T-helper 17 cell (primary cell): ENCODE measurements at places on chromosomes 7 and 10. TPM values are rescaled to one million over a fixed set of nuclear protein-coding genes. Genes with fewer than 3 reads are reported as not detected.

The LGI1 gene
- total RNA-seq = not detected

The FGFBP3 gene
- 1.8 TPM for total RNA-seq

The GIMAP7 gene
- total RNA-seq = 68.3 TPM

The LBX1 gene
- not detected for total RNA-seq

The KCNMA1 gene
- 0.27 TPM for total RNA-seq

The SGPL1 gene
- total RNA-seq = 21.5 TPM

The GBX1 gene
- total RNA-seq = not detected

The ZNF804B gene
- total RNA-seq = not detected

The KCP gene
- total RNA-seq = 0.23 TPM

DNA sequence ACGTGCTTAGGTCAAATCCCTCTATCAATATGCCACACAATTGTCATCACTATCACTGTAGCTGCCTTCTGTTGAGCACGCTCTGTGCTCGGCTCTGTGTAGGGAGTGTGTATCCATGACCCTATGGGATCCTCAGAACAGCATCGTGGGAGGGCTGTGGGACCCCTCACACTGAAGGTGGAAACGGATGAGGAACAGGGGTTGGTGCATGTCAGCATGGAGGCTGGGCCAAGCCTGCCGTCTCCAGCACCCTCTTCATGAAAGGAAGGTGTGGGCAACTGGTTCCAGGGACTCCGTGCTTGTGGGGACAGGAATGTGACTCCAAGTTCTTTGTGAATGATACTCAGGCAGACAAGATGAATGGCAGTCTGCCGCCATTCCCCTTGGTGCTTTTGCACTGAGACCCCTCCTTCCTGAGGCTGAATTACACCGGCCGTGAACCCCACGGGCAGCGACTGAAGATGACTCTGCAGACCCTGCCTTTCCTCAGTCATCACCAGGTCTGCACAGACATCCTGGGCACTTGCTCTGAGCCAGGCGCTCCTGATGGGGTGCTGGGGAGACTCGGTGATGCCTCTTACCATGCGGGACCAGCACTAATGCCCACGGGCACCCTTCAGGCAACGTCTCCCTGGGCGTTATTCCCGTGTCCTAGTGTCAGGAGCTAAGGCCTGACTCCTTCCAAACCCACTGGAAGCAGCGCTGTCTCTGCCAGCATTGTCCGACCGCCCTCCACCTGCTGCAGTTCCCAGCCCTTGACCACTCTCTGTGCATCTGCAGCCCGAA lies 495.2 kb downstream of the TCERG1L start:
- DNase-seq = no peak

GRCh38 chr7:143042159-143042789 lies 9.9 kb upstream of the OR6V1 start:
- DNase-seq = no peak

DNA sequence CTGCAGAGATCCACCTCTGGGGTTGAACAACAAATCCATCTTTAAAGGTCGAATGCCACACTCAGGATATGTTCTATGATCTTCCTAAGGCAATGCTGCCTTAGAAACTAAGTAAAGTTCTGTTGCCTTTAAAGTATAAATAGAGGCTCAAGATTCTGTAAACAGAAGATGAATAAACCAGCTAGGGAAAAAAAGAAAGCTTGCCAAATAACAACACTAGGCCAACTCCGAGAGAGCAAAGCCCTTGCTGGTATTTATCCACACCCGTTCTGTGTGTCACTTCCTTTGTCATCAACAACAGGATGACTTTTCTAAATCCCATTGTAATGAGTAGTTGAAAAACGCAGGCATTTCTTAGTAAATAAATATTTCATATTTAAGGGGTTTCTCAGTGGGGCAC lies 330.0 kb upstream of the GLI3 start:
- no peak for DNase-seq

DNA sequence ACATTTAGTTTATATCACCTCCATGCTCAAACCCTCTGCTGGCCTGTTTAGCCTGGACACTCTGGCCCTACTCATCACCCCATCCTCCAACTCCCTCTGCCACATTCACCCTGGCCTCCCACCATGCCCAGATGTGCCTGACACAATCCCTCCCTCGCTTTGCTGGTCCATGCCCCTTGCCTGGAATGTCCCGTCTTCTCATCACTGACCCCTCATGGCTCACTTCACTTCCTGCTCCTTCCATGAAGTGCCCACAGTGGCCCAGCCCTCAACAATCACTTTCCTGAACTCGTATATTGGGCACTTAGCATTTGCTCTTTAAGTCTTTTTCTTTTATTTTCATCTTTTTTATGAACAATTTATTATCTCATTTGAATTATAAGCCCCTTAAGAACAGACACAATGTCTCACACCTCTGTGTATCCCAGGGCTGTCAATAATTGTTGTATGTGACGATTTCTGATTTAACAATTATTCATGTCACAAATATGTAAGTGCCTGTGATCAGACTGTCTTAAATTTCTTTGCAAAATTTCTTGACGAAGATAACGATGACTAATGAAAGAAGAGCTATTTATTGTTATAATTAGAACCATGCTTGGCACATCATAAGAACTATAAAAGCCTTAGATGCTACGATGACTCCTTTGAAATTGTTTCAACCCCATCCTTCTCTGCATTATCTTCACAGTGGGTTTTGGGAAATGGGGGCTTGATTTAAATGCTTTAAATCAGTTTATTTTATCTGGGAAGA lies 209.9 kb upstream of the YAE1 start:
- DNase-seq = no peak

DNA sequence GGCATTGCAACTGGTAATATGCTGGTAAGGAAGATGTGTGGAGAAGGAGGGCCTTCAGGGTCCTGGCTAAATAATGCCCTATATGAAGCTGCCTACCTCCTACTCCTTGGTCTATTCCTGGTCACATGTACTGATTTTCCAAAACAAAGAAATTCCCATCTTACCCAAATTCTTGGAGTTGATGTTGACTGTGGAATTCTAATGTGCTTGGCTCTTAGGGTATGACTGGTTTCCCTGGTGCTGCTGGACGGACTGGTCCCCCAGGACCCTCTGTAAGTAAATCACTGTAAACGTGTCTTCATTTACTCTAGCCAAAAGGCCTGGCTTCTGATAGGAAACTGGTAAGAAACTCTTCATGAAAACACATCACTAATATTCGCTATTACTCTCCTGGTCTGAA lies 27.0 kb downstream of the COL1A2 start:
- no peak for DNase-seq

DNA sequence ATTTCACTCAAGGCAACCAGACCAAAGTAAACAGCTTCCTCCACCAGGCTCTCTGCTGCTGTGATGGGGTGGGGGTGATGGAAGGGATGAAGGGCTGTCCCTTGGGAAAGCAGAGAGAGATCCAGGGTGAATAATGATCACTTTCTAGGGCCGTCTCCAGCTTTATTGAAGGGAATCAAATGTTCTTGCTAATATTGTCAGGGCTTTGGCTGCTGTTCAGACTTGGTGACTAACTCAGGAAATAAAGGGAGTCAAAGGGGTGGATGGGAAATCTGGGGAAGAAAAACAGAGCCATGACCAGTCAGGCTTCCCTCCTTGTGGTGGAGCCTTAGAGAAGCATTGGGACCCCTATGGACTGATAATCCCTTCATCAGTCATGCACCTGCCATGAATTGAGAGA lies 196.2 kb upstream of the AGK start:
- DNase-seq = no peak

GRCh38 chr7:39754326-39755120 lies 131.2 kb downstream of the RALA start:
- no peak for DNase-seq

DNA sequence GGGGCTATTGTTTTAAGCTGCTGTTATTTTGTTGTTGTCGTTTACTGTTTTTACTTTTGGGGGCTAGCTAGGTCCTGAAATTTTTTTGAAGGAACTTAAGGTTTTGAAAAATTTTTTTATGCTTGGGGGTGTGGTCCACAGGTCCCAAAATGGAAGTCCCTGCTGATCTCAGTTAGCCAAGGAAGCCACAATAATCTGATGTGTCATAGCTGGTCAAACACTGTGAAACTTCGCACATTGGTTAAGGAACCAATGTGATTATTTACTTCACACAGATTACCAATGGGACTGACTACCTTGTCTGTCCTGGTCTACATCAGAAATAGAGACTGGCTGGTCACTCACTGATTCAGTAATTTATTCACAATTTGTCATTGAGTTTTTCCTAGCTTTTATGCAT lies 29.5 kb upstream of the HYCC1 start:
- no peak for DNase-seq

DNA sequence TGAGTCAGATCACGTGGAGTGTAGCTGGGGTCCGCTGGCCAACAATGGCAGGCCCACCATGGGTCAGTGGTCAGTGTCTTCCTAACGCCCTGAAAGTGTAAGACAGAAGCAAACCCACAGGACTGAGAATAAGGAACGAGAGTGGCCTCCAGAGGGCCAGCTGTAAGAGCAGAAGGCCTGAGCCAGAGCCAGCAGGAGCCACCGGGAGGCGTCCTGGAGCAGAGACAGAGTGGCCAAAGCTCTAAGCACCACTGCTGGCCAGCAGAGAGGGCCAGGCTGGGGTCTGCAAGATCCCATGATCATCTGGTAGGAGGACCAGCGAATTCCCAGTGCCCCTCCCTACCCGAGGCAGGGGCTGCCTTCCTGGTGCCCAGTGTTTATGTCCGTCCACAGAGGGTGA lies 9.2 kb downstream of the CCDC201 start:
- DNase-seq = no peak

- no peak for DNase-seq
Observed at GRCh38 chr7:40922316-40922670, 780.6 kb downstream of the INHBA start.

DNA sequence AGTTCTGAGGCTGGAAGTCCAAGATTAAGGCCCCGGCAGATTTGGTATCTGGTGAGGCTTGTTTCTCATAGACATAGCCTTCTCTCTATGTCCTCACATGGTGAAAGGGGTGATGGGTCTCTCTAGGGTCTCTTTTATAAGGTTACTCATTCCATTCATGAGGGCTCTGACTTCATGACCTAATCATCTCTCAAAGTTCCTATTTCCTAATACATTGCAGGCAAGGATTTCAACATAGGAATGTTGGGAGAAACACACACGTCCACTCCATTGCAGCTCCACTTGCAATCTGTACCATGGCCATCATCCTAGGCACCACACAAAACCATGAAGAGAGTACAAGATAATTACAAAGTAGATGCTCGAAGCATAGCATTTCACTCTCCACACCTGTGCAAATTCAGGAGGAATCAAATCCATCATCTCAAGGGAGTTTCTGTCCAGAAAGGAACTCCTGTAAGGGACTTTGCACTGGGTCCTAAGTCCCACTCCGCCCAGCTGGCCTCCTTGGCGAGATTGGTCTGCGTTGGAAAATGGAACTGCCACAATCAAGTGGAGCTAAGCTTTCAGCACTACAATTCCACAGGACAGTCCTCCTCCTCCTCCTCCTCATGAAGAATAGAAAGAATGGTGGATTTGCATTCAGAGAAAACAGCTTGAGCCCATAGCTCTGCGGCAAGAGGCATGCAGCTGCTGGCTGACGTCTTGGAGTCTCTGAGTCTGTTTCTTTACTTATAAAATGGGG lies 8.8 kb downstream of the DDC start:
- no peak for DNase-seq

DNA sequence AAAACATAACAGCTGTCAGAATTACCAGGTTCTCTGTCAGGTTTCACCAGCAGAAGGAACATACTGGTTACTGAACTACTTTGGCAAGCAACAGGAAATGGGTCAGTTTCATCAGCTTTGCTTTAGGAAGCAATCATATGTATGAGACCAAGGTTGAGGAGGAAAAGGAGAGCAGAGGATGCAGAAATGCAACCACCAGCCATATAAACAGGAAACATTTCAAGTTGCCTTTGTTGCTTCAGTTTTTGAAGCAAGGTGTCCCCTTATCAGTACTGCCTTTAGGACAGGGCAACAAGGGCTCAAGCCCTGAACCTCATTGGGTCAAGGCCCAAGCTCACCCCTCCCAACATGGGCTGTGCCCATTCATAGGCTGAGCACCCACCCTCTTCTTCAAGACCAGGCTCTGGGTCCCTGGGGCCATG lies 10.2 kb downstream of the HIPK2 start:
- DNase-seq = no peak

GRCh38 chr10:34547695-34548094 lies 267.4 kb downstream of the PARD3 start:
- no peak for DNase-seq

DNA sequence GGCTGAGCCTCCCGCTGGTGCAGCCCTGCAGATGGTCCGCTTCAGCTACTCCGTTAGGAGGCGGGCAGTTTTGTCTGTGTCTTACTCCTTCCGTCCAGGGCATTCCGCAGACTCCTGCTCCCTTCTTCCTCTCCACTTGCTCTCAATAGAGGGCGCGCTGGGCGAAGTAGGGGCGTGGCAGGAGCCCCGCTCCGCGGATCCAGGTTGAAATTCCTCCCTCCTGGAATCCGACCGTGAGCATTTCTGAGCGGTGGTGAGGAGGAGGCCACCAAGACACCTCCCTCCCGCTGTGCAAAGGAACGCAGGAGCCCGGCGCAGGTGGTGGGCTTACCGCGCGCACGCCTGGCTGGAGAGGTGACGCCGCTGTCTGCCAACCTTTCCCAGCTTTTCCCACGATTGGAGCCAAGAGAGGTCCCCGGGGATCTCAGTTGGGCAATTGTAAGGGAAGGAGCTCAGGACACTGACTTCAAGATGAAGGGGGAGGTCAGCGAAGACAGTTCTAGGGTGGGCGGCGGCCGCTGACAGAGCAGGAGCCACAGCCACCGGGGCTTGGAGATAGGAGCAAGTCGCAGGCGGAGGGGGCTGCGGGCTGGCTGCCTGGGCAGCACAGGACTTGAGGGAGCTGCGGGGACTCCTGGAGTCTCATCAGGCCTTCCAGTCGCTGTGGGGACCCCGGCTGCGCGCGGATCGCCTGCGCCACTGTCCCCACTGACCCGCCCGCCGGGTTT lies 1011.3 kb downstream of the XPNPEP1 start:
- DNase-seq = no peak

DNA sequence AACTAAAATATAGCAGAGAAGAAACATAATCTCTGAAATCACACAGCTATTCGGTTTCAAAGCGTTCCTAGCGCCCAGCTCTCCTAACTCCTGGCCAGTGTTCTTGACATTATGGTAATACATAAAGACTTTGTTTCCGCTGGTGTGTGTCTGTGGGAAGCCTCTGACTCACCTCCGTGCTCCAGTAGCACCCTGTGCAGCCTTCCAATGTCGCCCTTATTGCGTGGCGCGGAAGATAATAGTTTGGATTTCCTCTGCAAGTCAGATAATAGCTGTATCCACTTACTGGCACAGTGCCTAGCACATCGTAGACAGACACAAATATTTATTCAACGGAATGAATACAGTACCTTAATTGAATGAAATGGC lies 570 bp downstream of the BMS1 start:
- no peak for DNase-seq

- no peak for DNase-seq
Observed at GRCh38 chr10:6020826-6021225, 41.3 kb downstream of the IL2RA start.

DNA sequence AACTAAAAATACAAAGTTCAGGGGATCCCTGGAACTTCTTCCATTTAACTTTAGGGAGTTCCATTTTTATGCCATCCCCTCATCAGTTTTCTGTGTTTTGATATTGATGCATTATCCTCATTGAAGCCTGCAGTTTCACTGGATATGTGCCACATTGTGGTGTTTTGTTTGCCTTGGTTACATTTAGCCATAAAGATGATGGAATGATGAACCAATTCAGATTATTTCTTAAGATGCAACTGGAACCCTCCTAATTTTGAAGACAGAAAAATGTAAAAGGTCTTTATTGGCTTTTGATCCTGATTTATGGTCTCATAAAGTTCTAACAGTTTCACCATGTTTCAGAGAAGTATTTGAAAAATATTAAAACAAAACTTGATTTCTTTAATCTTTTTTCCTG lies 314.2 kb upstream of the KLF6 start:
- no peak for DNase-seq
